Stimulated activated CD8-positive, alpha-beta memory T cell treated with anti-CD3 and anti-CD28 coated beads, Interleukin-4, amount 100 ng/mL, for 1 hour (primary cell): ENCODE measurements at places on chromosomes 1 and 21.
A peak's percentile ranks its signal among the peaks of the same experiment; 100 is the strongest.

GRCh38 chr1:161705537-161705936 is 1.5 kb upstream of the FCRLA start:
- no peak for DNase-seq

DNA sequence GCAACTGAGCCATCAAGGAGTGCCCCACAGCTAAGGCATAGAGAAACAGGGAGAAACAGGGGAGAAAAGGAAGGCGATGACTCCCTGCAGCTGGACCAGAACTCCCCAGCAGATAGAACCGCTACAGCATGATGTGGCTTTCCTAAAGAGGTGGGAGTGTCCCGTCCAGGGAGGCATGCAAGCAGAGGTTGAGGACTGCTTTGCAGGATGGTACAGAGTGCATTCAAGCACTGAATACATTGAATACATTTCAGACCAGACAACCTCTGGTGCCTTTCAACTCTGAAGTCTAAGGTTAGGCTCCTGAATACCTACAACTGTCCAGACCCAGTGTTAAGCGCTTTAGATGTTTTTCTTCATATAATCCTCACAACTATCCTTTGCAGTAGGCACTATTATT is 13.3 kb downstream of the DLGAP3 start:
- DNase-seq = no peak

DNA sequence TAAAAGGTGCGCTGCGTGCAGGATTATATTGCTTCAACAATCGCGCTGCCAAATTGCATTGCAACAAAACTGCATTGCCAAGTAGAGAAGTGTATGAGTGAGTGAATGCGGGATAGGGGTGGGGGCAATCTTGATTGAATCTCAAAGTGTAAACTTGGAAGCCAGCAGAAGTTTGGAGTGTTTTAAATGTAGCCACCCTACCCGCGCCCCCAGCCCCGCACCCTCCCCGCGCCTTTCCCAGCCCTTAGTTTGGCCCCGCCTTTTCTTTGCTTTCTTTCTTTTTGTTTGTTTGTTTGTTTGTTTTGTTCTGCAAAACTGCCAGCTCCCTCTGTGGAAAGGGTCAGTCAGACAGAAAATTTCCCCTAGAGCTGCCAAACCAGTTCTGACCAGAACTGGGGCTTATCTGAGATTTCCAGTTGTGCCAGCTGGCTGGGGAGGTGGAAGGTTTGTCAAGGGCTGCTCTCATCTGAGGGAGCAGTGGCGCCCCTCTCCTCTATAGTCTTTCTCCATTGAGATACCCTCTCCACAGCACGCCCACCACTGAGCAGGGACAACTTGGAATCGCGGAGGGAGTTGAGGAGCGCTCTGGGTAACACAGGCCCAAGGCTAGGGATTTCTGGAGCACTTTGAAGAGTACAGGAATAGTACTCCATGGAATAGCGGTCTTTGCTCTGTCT is 666 bp upstream of the BEND5 start:
- DNase-seq = no peak

DNA sequence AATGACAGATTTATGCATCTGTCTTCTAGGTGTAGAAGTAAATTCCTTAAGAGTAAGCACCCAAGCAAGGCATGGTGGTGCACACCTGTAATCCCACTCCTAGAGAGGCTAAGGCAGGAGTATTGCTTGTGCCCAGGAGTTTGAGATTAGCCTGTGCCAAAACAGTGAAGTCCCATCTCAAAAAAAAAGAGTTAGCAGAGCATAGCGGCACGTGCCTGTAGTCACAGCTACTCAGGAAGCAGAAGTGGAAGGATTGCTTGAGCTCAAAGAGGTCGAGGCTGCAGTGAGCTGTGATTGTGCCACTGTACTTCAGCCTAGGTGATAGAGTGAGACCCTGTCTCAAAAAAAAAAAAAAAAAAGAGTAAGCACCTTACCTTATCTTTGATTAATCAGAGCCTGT is 15.1 kb upstream of the TIPRL start:
- DNase-seq = no peak

DNA sequence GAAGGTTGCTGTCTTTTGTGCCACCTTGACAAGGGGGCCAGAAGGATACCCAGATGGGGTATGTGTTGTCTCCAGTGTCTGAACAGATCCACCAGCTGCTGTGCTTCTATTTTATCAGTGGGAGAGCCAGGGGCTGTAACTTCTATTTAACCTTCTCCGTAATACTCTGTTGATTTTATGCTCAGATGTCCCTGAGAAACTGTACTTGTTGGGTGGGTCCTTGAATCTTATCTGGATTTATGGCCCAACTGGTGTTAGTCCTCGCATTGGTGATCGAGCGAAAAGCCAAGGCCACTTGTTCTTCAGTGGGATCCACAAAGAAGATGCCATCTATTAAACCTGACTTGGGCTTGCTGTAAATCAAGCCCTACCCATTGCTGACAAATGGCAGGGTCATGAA is 56.4 kb downstream of the ST6GALNAC3 start:
- no peak for DNase-seq

- DNase-seq = no peak
These were observed 1.1 kb upstream of the OR14I1 start for GRCh38 chr1:248703674-248704073.

GRCh38 chr1:71498542-71498941 is 417.7 kb upstream of the ZRANB2 start:
- no peak for DNase-seq

DNA sequence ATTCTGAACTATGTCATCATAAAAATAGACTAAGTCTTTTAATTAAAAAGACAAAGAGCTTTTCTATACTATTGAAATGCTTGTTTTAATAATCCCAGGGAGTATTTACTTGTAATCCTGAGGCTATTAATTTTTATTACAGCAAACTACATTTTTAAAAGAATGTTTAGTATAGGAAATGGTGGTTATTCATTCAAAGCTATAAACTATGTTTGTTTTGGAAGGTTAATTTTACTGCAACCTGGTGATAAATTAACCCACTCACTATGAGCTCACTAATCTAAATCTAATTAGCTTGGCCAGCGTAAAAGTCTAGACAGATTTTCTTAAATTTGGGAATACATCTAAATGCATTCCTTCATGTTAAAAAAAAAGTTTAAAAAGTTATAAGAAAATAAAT is 13.8 kb upstream of the EYA3 start:
- DNase-seq = no peak

DNA sequence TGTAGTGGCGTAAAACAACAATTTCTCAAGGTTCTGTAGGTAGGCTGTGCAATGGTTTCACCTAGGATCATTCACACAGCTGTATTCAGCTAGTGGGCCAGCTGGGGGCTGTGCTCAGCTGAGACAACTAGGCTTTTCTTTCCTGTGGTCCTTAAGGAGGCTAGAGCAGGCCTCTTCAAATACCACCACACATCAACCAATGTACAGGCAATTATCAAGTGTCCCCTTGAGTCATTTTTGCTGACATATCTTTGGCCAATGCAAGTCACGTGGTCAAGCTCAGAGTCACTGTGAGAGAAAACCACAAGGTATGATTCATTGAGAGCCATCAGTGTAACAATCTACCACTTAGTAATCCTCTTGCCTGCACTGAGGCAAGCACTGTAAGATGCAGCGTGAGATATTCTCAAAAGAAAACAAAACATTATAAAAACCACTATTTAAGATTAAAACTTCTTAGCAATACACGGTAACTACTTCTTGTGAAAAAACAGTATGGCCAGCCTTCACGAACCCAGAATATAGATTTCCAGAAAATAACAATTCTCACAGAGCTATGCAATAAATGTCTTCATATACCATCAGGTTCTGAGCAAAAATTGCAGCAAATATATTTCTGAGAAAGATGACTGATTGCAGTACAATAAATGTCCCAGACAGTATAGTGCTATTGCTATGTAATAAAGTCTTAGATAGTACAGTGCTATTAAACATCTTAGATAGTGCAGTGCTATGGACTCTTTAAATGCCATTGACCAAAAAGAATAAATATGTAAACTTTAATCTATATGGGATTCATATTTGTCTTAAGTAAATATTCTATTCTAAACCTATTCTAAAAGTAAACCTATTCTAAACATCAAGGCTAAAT is 55.3 kb downstream of the NME7 start:
- peak; percentile 12 for DNase-seq

DNA sequence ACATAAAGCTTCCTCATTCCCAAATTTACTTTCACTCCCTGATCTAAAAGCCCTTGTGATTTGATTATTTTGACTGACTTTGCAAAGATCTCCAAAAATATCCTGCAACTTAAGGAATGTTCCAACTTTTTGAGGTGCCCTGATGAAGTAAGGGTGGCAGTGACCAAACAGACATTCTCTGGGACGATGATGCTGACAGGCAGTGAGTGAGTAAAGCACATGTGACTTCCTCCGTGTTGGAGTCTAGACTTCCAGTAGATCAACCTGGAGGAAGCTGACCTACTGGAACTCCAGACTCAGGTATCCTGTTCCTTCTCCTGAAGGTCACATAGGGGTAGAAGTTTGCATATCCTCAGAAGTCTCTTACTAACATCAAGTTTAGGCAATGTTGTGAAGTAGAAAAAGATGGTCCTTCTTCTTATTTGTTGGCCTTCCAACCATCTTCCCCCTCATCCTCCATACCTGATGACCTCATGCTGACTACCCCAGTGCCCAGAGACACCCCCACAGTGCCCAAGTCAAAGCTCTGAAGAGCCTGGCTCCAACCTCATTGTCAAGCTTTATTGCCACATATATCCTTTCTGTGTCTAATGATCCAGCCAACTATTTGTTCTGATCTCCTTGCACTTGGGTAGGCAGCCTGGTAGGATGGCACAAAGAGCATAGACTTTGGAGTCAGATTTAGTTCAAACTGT is 16.0 kb downstream of the TNFSF4 start:
- DNase-seq = no peak

GRCh38 chr1:206005778-206006180 is 2.6 kb upstream of the RAB7B start:
- no peak for DNase-seq

DNA sequence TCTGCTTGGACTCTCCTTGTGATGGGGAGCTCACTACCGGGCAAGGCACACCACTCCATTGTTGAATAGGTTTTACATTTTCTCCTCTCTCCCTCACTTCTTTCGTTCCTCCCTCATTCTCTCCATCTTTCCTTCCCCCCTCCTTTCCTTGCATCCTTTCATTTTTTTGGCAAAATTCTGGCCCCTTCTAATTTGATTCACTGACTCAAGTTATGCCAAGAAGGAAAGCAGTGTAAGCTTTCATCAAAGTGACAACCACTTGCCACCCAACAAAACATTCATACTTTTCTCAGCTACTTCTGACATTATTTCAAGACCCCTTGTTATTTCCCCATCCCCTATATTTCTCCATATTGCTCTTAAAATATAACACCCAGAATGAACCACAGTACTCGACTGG is 68.4 kb downstream of the CACNA1E start:
- DNase-seq = no peak

DNA sequence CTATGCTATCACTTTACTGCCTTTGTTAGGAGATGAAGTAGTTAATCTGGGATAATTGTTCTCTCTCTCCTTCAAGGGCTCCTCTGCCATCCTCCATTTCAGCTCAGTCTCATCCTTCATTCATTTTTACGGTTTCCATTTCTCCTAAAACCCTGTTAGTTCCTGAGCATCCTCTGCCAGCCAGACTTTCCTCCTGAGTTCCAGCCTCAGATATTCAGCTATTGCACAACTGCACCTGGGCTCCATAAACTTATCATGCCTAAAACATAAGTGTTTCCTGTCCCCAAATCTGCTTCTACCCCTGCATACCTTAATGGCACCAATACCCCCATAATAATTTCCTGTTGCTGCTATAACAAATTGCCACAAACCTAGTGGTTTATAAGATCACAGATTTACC is 39.6 kb upstream of the SOX13 start:
- no peak for DNase-seq

- no peak for DNase-seq
These were observed 8.5 kb downstream of the VANGL2 start for GRCh38 chr1:160408864-160409263.

- no peak for DNase-seq
These were observed 34.4 kb downstream of the WNT4 start for GRCh38 chr1:22108339-22109105.

DNA sequence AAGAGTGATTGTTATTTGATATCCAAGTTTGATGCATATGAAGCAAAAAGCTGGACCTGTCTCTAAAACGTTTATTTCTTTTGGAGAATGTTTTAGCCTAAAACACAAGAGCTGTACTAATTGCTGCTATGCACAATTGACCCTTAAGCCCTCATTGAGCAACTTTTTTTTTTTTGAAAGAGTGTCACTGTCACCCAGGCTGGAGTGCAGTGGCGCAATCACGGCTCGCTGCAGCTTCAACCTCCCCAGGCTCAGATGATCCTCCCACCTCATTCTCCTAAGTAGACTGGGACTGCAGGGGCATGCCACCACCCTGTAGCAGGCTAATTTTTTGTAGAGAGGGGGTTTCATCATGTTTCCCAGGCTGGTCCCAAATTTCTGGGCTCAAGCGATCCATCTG is 129.1 kb downstream of the PIK3R3 start:
- no peak for DNase-seq

DNA sequence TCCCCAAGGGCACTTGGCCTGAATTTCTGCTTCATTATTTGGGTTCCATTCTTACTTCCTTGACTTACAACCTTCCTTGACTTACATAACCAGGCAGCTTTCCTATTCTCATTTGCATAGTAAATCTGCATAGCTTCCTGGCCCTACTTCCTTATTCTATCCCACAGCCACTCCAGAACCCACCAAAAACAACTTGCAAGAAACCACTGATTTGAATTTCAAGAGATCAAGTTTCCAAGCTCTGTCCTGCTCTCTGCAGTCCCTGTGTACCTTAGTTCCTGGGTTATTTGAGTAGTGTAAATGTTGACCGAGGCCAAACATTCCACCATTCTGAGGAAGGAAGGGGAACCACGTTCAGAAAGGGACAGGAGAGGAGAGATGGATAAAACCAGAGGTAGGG is 603.3 kb downstream of the PTPRC start:
- no peak for DNase-seq

DNA sequence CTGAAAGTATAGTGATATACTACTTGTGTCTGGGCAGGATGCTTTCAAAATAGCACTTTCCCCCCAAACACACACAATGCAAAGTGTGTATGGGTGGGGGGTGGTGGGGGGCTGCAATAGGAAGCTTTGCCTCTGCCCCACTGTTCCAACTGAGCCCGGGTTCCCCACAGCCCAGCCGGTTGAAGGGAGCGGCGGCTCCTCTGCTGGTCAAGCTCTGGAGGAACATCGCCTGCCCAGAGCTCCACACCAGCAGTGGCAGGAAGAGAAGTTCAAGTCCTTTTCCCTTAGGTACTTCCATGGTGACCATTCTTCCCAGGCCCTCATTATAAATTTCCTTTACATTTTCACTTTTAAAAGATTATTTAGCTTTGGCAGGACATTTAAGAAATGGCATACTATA is 74.9 kb downstream of the CAPZB start:
- DNase-seq = no peak

- no peak for DNase-seq
These were observed 95.7 kb upstream of the NR5A2 start for GRCh38 chr1:199931666-199932377.

GRCh38 chr1:209484429-209484828 is 99.1 kb upstream of the CAMK1G start:
- no peak for DNase-seq

- no peak for DNase-seq
These were observed 28.0 kb downstream of the NUAK2 start for GRCh38 chr1:205293350-205294074.

- DNase-seq = no peak
These were observed 5.6 kb downstream of the RXRG start for GRCh38 chr1:165439330-165439729.
